A549 treated with CpdA at 1 μM for 4 hours (cell line): ENCODE measurements at places on chromosomes 4 and X. TPM values are rescaled to one million over a fixed set of nuclear protein-coding genes. Genes with fewer than 3 reads are reported as not detected.

Gene SLC25A53
- total RNA-seq: 3.7 to 5.0 TPM (median 4.5 TPM) in 5 replicates

Gene DMP1
- not detected in 5 replicates for total RNA-seq

Gene VCX3B
- total RNA-seq: not detected in 5 replicates

Gene REELD1
- not detected in 5 replicates for total RNA-seq

Gene RBM3
- 303 to 494 TPM (median 317 TPM) in 5 replicates for total RNA-seq

Gene SNX12
- total RNA-seq: 72.2 to 77.2 TPM (median 74.3 TPM) in 5 replicates

Gene ASMT
- 0.16 to 0.74 TPM (median 0.18 TPM) in 3 of 5 replicates, not detected in the others for total RNA-seq

Gene DOK7
- 0.16 to 0.90 TPM (median 0.42 TPM) in 5 replicates for total RNA-seq

Gene AFM
- total RNA-seq: not detected in 5 replicates
